Activated T-helper 9 cell treated with anti-CD3 and anti-CD28 coated beads, Interleukin-2, amount 50 U/mL, for 16 hours (primary cell): ENCODE measurements at places on chromosomes 2 and 18.

GRCh38 chr2:182509216-182509615, 82.4 kb upstream of the PDE1A start:
- DNase-seq, result no peak

GRCh38 chr2:41431756-41432155, 616.1 kb upstream of the PKDCC start:
- DNase-seq, result no peak

- no peak for DNase-seq
Observed at GRCh38 chr2:77007686-77008085, 514.5 kb downstream of the LRRTM4 start.

- DNase-seq, result no peak
Observed at GRCh38 chr2:11659115-11659475, 10.9 kb downstream of the NTSR2 start.

- no peak for DNase-seq
Observed at GRCh38 chr2:216588861-216589710, 44.1 kb upstream of the IGFBP2 start.

DNA sequence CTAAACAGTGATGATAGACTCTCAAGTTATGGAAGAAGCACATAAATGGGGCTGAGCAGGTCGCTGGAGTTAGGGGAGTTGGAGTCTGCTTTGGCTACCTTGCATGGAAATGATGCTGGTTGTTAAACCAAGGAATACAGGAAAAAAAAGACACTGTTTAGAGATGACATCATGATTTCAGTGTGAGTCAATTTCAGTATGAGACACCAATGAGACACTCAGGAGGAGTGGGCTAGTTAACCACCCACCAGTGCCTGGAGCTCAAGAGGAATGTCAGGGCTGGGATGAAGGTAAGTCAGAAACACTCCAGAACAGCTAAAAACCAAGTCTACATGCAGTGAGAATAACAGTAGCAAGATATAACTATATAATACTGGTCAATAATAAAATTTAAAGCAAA, 303.6 kb downstream of the SOX11 start:
- no peak for DNase-seq

DNA sequence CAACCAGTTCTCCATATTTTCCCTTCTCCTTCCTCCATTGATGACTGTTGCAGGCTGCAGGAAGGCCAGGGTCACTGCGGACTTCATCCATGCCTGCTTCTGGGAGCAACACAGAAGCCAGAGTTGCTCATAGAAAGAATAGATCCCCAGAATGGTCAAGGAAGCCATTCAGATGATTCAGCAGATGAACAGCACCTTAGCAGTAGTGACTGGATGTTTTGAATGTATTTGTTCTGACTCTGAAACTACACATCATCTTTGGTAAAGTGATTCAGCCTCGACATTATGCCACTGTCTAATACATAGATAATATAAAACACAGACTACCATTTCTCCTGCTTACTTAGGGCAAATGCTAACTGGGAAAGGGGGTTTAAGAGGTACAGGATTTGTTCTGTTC, 411.6 kb downstream of the RND3 start:
- no peak for DNase-seq

DNA sequence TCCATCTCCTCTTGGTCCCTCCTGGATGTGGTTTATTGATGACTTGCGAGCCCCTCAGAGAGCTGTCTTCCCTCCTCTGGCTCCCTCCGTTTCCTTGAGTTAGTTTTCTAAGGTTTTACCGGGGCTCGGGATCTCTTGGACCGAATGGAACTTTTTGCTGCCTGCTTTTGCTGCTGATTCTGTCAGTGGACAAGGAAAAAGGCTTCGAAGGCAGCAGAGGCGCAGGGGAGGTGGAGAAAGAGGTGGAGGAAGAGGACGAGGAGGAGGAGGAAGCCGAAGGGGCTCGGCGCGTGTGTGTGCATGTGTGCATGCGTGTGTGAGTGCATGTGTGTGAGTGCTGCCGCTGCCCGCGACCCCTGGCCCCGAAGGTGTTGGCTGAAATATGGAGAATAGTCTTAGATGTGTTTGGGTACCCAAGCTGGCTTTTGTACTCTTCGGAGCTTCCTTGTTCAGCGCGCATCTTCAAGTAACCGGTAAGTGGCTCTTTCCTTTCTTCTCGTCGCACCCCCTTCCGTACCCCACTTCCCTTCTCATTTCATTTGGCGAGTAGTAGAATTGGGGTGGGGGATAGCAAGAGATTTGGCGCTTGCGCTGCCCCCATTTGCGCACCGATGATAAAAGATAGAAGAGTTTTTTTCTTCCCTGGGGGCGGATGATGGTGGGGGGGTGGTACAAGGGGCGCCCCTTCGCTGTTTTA, 557 bp downstream of the DCC start:
- no peak for DNase-seq

DNA sequence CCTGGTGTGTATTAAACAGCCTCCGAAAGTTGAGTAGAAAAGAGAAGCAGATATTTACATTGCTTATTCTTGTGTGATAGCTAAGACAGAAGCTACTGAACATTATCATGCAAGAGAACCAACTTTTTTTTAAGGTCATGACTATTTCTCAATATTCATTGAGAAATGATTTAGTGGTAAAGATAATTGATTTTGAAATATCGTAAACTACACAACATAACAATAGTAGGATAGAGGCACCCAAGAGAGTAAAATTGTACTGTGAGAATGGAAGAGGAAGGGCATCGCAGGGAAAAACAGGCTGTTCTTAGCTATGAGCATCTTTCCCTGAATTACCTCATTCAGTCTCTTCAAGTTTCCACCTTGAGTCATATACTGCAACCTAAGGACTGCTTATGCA, 25.2 kb downstream of the HRH4 start:
- no peak for DNase-seq

- DNase-seq, result no peak
Observed at GRCh38 chr18:40159141-40160017, 1795.7 kb upstream of the PIK3C3 start.

DNA sequence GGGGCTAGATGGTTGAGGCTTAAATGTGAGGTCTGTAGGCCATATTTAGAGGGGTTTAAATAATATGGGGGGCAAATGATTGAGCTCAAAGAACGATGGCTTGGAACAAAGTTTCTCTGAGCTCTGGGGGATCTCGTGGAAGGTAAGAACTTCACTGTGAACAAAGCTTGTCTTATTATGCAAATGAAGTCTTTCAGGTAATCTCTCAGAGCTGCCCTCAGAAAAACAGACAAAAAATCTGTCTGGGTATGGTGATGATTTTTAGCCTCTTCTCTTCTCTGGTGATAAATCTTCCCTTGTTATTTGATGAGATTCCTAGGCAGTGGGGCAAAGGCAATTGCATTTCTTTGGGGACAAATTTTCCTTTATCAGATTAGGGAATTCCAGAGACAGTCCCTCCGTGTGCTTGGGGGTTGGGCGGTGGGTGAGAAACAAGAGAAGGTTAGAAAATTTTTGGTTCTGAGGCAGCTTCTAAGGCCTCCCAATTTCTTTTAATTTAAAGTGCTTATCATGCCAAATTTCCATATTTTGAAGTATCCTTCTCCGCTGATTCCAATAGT, 760.4 kb downstream of the TSN start:
- DNase-seq, result no peak

- DNase-seq, result no peak
Observed at GRCh38 chr2:62200291-62200841, 4.5 kb downstream of the B3GNT2 start.

DNA sequence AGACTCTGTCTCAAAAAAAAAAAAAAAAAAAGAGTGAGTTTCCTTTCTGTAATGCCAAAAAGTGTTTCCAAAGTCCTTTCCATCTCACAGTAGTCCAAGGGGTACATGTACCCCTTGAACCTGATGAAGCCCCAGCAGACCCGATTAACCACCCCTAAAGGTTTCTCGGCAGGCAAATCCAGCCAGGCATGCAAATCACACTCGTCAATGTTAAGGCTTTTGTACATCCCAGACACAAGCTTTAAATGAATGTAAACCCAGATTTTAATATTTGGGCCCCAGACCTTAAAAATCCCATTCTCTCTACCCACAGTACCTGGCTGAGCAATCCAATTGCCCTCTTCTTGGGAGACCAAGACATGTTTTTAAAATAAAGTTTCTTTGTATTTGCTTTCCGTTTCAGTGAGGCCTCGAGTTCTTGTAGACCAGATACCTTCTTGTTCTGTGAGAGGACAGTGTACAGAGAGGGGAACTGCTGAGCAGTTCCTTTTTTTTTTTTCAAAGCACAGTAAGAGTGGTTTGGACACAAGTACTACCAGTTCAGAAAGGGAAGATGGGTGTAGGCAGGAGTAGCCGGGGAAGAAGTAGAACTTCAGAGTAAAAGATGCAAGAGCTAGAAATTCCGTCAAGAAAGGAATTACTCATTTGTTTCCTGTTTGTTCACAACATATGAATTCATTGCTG, at the start of gene NLRC4:
NLRC4 (minus strand) TSS at position 465 of the 684 bp plus-strand sequence. CDS start 8,111 bp downstream, outside the sequence.
- DNase-seq, result no peak

DNA sequence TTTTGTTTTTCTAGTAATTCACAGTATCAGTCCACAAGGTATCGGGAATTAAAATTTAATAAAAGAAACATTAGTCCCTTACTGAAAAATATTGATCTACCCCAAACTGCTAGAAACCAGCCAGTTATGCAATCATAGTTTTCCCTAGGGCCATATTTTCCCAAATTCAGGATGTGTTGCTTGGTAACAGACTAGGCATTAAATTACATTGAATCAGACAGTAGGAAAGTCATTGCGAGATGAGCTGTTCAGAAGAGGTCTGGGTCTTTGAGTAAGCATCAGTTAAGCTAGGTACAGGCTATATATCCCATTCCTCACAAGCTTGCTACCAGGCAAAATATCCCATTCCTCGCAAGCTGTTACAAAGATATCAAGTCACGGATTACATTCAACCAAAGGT, 123.0 kb upstream of the CCDC150 start:
- no peak for DNase-seq

DNA sequence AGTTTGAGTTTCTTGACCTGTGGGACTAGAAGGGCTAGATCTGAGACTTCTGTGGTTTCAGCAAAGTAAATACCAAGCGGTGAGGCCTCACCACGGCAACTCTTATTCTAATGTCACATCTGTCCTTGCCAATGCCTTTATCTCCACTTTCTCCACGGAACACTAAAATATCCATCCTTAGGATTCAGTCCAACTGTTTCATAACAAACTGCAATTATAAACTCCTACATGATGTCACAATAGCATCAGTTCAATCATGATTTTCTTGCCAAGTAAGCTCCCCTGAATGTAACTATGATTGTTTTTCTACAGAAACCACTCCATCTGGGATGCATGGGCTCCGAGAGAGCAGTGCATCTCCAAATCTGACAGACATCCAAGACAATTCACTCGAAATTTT, 79.6 kb downstream of the LRATD1 start:
- DNase-seq, result no peak

DNA sequence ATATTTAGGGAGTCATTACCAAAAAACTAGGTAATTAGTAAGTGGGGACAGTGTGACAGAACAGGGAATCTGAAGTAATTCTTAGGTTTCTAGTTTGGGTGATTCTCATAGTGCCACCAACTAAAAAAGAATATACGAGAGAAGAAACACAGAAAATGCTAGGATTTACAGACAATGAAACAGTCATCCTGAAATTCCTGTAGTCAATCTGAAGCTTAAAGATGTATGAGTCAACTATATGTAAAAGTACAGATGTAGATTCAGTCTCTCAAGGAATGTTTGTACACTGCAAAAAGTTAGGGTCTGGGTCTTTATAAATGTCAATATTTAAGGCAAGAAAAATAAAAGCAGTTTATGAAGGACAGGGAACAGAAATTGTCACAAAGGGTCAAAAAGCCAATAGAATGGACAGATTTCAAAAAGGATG, 107.0 kb downstream of the STRN start:
- no peak for DNase-seq

GRCh38 chr2:173715441-173715840, 249.7 kb downstream of the SP3 start:
- no peak for DNase-seq

DNA sequence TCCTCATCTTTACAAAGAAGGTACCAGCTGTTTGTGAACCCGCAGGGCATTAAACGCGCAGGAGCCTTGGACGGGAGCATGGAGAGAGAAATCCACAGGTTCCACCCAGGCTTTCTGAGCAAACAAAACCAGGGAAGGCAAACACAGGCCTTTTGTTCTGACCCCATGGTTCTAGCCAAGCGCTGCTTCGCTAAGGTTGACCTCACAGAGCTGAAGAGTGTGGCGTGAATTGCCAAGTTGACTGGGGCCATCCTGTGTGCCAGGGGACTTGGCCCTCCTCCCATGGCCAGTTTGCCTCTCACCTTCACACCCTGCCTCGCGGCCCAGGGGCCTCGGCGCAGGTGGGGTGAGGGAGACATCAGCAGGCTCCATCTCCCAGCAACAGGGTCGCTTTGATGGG, 74.1 kb downstream of the VAPA start:
- DNase-seq, result no peak

- no peak for DNase-seq
Observed at GRCh38 chr2:191703079-191703725, 25.3 kb downstream of the NABP1 start.

DNA sequence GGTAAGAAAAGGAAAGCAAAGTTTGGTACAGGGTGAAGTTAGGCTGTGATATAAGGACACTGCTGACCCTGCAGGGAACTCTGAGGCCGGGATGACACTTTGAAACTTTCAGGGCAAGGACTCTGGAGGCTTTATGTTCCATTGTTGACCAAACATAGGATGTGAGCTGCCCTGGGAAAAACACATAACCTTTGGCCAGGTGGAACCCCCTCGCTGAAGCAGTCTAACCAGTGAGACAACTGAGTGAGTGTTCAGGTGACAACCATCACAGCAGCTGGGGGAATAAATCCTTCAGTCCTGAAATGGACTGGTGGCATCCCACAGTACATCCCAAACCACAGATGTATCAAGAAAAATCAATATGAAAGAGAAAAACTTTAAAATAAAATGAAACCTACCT, 280.9 kb upstream of the CDH2 start:
- no peak for DNase-seq

DNA sequence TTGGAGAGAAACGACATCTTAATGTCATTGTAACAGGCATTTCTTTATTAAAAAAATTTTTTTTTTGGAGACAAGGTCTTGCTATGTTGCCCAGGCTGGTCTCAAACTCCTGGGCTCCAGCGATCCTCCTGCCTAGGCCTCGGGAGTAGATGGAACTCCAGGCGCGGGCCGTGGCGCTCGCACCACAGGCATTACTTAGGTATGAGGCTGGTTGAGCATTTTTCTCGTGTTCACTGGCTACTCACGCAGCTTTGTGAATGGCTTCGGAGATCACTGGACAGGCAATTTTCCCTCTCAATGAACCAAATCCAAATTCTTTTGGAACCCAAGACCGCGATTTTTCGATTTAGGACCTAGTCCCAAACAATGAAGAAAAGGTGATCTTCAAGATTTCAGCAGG, 795 bp upstream of the TCF7L1 start:
- DNase-seq, result no peak
